ENCODE measurements at places on chromosomes 13 and 19.

GRCh38 chr13:42649831-42650230 is 75.9 kb downstream of the TNFSF11 start:
- no peak for DNase-seq

DNA sequence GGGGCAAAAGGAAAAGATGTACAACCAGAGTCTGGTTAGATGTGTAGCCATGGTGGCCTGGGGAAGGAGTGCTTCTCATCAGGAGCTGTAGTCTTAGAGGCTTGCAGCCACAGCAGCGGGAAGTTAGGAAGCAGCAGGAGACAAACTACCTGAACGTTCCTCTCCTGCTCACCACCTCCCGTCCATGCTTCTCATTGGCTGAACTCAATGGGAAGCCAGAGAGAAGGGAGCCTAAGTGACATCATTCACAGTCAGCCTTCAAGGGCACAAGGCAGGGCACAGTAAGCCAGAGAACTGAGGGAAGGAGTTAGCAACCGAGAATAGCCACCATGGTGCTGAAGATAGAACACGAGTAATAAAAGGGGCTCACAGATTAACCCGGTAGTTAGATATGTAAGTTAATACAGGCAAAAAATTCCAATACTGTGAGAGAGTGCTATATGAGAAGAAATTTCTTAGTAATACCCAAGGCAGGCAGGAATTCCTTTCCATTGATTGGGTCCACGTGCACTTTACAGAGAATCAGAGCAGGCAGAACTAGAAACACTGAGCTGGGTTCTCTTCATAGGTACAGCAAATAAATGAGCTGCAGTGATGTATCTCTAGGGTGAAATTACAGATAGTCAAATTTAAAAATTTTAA is 391.5 kb upstream of the DACH1 start:
- no peak for DNase-seq

DNA sequence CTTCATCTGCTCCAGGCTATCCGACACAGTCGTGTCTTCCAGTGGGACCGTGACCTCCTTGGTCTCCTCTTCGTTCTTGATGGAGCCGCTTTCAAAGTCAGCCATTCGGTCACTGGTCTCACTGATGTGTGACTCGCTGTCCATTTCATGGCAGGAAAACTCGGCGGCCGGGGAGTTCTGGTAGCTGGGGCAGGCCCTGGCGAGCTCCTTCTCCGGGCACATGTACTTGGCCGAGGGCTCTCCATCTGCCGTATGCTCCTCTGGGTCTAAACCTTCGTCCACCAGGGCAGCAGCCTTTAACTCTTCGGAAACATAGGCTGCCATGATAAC is 69.8 kb downstream of the TSHZ3 start:
- DNase-seq, result no peak

- no peak for DNase-seq
Measured at GRCh38 chr13:27508802-27509201, 58.4 kb upstream of the MTIF3 start.

GRCh38 chr13:31310786-31311185 is 111.0 kb downstream of the B3GLCT start:
- DNase-seq, result no peak

GRCh38 chr13:33224686-33225085 is 60.9 kb downstream of the STARD13 start:
- DNase-seq, result no peak

GRCh38 chr19:19539698-19540063 is 1.6 kb downstream of the CILP2 start:
- DNase-seq, result no peak

DNA sequence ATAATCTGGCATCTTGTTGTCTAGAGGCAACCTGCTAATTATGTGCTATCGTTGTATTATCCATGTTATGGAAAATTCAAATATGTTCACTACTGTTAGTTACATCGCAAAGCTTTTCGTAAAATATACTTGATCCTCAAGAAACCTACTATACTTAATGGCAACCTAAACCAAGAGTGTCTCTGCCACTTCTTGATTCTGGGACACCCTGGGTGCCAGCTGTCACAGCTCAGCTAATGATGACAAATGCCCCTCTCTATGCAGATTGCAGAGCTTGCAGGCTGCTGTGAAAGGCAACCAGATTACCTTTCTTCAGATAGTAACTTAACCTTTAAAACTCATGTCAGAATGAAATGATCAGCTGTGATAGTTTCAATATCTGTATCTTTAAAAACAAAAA is 8.9 kb upstream of the MAB21L1 start:
- DNase-seq, result no peak

DNA sequence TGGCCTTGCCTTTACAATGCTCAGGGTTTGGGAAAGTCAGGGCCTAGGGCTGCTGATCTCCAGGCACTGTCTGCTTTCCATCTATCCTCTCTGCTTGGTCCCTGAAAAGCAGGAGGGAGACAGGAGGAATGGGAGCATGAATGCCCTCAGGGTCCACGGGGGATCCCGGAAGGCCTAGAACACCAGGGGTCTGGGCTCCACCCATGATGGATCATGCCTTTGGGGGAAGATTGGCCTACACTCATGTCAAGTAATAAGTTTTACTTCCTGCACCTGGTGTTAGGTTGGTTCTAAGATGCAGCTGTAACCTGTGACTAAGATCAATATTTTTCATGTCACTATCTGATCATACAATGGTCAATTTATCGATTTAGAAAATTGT is 118.3 kb upstream of the GJB6 start:
- DNase-seq, result no peak

DNA sequence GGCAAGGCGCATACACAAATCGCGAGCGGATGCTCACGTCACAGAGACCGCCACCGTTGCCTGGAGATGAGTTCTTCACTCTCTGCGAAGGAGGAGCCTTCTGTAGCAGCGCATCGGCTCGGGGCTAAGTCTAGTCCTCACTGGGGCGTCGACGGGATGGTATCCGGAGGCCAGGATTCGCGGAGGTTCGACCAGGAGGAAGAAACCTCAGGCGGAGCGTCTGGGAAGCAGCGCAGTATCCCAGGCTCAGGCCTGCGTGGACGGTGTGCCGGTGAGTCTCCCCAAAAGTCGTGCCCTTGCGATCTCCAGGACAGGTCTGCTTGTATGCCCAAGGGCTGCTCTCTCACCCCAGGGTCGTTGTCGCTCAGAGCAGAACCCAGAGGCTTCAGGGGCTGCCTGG is 40.4 kb downstream of the ZNF146 start:
- no peak for DNase-seq

- DNase-seq, result no peak
Measured at GRCh38 chr19:31070146-31071065, 278.8 kb downstream of the TSHZ3 start.

DNA sequence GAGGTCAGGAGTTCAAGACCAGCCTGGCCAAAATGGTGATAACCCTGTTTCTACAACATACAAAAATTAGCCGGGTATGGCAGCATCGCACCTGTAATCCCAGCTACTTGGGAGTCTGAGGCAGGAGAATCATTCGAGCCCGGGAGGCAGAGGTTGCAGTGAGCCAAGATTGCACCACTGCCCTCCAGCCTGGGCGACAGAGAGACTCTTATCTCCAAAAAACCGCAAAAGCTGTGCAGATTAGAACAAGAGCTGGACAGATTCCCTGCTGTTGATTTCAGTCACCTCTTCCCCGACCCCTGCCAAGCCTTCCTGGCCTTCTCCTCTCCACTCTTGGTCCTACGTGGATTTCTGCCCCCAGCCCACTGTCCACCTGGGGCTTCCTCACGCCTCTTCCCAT is 8.3 kb downstream of the CAMSAP3 start:
- no peak for DNase-seq

- DNase-seq, result peak; percentile 57
Measured at GRCh38 chr19:752652-753517, 2.0 kb downstream of the MISP start.

GRCh38 chr19:35146746-35147459 is 3.8 kb downstream of the FXYD7 start:
- DNase-seq, result no peak

- peak; percentile 11 for DNase-seq
Measured at GRCh38 chr13:100363874-100364273, 224.7 kb downstream of the GGACT start.

DNA sequence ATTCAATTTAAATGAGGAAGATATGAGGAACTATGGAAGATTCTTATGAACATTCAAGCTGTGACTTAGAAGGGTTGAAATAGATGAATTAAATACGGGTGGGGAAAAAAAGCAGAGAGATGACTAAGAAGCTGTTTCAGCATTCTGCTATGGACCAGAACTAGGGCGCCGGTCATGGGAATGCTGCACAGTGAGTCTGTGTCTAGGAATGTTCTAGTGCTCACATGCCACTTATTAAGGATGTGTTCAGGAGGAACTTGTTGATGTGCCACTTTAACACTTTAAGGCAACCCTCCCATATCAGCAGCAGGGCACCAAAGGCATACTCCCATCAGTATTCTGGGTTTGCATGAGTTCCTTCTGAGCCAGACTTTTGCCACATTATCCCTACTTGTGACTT is 152.1 kb downstream of the POSTN start:
- DNase-seq, result peak; percentile 84

DNA sequence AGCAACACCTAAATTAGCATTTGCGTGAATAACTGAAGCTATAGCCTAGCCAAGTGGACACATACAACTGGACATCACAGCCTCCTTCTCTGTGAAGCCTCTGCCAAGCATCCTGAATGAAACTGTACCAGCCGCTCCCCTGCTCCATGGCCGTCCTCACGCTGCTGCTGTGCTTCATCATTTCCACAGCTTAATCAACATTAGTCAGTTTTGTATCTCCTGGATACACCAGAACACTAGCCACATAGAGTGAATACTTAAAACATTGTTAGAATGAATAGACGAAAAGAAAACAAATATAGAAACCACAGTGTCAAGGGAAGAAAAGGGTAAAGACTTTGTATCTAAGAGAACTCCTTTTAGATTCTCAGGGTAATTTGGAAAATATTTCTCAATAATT is 1526.9 kb downstream of the EFNB2 start:
- DNase-seq, result no peak

GRCh38 chr19:27751044-27751391 is 1461.9 kb downstream of the UQCRFS1 start:
- no peak for DNase-seq

DNA sequence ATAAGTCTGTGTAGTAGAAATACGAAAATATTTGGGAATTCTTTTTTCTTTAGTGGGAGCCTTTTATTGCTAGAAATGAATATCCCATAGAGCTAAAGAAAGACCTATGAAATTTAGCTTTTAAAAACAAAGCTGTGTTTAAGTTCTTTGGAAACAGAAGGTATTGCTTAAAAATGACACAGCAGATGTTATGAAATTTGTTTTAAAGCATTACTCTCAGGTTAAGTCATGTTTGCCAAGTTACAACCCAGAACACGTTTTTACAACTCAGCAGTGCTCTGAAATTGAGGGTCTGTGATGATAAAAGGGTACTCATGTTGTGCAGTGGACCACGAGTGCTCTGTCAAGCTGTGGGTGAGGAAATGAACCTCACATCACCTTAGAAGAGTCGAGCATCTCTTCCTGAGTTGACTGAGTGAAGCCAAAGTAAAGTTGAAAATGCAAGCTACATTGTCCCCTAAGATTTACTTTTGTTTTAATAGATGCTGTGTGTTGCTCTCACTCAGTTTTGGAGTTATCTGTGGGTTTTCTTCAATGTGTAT is 161.1 kb downstream of the SHISA2 start:
- no peak for DNase-seq

DNA sequence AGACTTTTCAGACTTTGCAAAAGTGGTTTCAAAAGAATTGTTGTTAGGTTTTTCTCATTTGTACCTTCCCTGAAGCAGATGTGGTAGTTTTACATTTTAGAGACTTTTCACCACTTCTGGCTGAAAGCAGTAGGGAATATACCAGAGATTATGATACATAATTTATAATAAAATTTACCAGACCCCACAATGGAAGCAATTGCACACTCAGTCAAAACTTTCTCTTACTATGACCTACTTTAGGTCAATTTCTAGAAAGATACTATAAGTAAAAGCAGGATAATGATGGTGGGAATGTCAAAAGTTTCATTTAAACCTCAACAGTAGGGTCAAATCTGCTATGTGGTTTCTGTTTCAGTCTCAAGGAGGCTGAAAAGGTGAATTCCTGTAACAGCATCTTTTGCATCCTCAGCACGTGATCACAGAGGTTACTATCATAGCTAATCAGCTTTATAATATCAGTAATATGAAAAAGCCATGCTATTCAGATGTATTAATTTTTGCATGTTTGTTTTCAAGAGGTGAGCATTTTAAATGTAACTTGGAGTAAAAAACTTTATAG is 26.9 kb downstream of the PCCA start:
- DNase-seq, result no peak

DNA sequence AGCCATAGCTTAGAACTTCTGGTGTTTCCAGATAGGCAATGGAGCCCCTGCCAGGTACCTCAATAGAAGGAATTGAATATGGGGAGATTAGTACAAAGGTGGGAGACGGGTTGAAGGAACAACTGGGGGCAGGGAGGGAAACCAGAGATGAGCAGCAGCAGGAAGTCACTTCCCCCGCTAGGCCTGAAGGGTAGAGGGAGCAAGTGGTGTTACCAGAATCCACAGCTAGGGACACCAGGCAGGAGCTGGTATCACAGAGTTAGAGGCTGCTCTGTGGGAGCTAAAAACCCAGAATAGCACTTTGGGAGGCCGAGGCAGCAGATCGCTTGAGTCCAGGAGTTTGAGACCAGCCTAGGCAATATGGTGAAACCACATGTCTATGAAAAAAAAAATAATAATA is 15.3 kb upstream of the HNRNPUL1 start:
- no peak for DNase-seq

- peak; percentile 80 for DNase-seq
Measured at GRCh38 chr19:13861714-13862531, 15.0 kb upstream of the NANOS3 start.

DNA sequence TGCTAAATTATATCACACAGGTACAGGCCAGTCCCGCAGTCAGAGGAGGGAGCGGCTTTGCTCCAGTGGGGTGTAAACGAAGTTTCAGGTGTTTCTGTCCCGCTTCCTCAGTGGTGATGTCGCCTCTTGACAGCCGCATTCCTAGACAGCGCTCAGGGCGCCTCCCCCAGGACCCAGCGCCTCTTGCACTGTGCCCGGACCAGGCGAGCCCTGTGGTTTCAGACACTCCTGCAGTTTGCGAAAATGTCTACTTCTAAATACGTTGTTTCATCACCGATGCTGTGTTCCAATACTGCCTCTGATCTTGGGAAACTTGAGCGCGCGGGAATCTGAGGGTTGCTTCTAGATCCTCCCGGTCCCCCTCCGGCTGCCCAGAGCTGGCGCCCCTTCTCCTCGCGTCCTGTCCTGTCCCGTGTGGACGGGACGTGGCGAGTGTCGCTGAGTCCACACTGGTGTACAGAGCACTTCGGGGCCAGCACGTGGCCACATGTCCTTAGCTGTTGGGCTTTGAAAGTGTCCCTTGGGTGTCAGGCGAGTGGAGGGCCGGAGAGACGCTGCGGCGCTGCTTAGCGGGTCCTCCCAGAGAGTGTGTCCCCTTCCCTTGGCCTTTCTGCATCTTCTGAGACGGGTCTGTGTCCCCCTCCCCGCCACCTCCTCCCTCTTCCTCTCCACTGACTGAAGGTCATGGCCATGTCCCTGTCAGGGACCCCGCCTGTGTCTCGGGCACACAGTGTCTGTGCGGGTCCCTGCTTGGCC is 14.6 kb upstream of the RPS15 start:
- no peak for DNase-seq
